Sciatic nerve (tissue), 2 donors: ENCODE measurements at places on chromosomes 11 and 22.

GRCh38 chr11:111106641-111107040 lies 138.9 kb upstream of the POU2AF2 start:
- no peak for DNase-seq

- DNase-seq: no peak
These were observed 30.5 kb upstream of the PPARA start for GRCh38 chr22:46119729-46120419.

DNA sequence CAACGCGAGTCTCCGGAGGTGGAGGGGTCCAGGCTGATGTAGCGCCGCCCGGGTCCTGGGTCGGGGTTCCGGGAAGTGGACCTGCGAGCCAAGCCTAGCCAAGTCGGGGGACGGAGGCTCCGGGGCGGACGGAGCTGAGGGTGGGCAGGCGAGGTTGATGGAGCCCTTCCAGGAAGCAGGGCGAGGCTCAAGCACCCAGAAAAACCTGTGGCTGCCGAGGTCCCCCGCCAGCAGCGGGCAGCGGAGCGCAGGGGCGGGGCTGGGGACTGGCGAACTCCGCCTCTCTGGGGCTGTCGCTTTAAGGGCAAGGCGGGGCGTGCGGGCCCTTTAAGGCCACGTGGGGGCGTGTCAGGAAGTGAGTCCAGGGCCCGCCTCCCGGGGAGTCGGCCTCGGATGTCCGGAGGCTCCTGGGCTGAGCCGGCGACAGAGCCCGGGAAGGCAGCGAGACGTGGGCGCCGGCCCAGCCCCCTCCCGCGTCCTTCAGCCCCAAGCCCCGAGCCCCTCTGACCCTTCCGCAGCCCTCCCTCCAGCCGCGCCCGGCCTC lies at the start of gene SLC35C1:
TSS of gene SLC35C1 (plus strand) at position 389 of the 544 bp plus-strand sequence. CDS start 653 bp downstream, outside the sequence.
- peak; percentile 98 for DNase-seq

GRCh38 chr11:12272821-12273617 lies 104.4 kb upstream of the PARVA start:
- DNase-seq: peak; percentile 40

GRCh38 chr11:111416231-111416960 lies 37.3 kb upstream of the POU2AF1 start:
- no peak for DNase-seq

DNA sequence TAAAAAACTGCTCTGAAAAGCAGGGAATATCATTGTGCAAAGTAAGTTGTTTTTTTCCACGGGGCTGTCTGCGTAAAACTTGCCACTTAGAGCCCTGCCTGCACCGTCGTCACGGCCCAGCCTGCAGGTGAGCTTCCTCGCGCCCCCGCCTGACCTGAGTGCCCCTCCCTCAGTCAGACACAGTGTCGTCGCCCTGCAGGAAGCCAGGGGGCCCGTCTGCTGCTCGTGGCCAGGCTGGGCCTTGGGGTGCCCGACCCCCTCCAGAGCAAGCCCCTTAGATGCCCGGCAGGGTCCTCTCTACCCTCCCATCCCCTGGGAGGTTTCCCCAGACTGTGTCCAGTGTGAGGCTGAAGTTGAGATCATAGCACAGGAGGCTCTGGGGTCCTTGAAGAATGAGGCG lies 31.6 kb downstream of the SBF1 start:
- no peak for DNase-seq
